Type B pancreatic cell (in vitro differentiated cells): ENCODE measurements at places on chromosomes 5 and 9. TPM values are rescaled to one million over a fixed set of nuclear protein-coding genes. Genes with fewer than 3 reads are reported as not detected.

DNA sequence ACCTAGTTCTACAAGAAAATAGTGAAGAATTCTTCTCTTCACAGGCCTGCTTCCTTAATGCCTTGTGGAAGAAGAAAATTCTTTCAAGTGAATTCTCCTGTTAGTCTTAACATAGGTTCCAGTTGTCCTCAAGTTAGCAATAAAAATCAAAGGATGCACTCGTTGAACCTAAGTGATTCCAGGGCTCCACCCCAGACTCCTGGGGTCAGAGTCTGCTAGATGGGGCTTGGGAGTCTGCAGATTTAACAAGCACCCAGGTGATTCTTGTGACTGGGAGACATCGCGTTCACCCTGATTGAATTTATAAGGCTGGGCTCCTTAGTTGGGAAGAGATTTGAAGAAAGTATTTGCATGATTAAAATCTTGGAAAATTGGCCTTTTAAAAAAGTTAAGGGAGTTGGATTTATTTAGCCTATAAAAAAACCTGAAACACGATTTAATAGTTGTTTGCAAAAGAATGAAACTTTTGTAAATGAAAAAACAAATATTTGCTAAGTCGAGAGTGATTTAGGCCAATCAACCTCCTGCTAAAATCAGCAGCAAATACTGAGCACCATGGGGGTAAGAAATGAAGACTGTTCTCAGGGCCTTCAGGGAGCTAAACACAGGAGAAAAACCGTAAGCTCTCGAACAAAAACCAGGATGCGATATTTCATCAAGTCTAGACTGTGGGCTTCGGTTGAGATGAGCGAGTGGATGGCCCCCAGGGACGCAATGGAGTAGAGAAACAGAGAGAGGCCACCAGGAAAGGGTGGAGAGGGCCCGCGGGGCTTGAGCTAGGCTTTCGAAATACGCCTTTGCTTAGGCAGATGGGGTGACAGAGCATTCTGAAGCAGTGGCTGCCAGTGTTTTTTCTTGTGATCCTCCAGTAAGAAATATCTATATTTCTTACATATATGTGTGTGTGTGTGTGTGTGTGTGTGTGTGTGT is 86.9 kb upstream of the TTC23L start:
- no peak for DNase-seq

GRCh38 chr5:94562327-94562971 is 56.0 kb downstream of the KIAA0825 start:
- no peak for DNase-seq

Gene SPINK6
- not detected in 2 replicates for total RNA-seq

Gene ARRDC3
- total RNA-seq = 98.6 and 109 TPM in 2 replicates

Gene ANKHD1
- total RNA-seq = 108 and 129 TPM in 2 replicates
